Brain microvascular endothelial cell (primary cell): ENCODE measurements at places on chromosomes 4 and X.
A peak's percentile ranks its signal among the peaks of the same experiment; 100 is the strongest.

GRCh38 chr4:147769386-147769785 lies 37.5 kb downstream of the ARHGAP10 start:
- DNase-seq: no peak

GRCh38 chr4:75172551-75172950 lies 239.6 kb downstream of the PARM1 start:
- no peak for DNase-seq

GRCh38 chr4:176641237-176641636 lies 151.5 kb downstream of the VEGFC start:
- peak; percentile 81 for DNase-seq

GRCh38 chr4:141814499-141814898 lies 178.1 kb downstream of the IL15 start:
- DNase-seq: no peak

DNA sequence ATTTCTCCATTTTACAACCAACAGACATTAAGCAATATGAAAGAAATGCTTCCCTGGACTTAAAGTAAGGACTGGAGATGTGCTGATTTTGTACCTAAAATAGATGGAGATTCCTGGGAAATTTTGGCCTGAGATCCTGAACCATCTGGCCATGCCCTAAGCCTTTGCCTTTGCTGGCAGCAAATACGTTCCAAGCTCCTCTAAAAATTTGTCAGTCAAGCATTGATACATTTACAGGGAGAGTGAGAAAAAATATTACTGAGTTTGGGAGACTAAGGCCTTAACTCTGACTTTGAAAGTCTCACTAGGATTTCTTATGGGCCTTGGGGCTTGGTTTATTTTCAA lies 63.9 kb downstream of the FHDC1 start:
- no peak for DNase-seq

- DNase-seq: no peak
Observed at GRCh38 chrX:131735127-131735526, 191.3 kb downstream of the OR13H1 start.

DNA sequence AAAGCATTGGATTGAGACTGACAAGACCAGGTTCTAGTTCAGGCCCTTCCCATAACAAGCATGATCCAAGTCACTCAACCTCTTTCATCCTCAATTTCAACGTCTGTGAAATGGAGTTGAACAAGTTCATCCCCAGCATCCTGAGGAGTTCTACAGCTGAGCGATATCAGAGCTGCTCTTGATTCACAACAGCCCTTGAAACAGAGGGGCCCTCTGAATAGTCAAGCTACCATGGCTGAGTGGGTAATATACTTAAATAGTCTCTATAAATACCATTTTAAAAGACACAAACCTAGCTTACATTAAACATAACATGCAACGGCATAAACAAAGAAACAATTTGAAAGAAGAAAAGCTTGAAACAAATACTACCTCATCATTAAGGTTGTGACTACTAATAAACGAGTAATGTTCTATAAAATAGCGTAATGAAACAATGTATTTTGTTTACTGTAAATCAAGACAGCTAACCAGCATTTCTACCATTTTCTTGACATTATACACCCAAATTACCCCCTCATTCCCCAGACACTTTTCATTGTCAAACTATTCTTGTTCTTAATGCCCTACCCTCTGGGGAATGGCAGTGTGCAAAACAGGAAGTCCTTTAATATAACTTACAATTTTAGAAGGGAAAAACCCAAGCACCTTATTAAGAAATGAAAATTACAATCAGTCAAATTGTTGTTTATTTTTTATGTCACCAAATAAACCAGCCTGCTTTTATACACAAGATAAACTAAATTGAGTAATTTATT lies 202.3 kb downstream of the PARM1 start:
- DNase-seq: no peak

DNA sequence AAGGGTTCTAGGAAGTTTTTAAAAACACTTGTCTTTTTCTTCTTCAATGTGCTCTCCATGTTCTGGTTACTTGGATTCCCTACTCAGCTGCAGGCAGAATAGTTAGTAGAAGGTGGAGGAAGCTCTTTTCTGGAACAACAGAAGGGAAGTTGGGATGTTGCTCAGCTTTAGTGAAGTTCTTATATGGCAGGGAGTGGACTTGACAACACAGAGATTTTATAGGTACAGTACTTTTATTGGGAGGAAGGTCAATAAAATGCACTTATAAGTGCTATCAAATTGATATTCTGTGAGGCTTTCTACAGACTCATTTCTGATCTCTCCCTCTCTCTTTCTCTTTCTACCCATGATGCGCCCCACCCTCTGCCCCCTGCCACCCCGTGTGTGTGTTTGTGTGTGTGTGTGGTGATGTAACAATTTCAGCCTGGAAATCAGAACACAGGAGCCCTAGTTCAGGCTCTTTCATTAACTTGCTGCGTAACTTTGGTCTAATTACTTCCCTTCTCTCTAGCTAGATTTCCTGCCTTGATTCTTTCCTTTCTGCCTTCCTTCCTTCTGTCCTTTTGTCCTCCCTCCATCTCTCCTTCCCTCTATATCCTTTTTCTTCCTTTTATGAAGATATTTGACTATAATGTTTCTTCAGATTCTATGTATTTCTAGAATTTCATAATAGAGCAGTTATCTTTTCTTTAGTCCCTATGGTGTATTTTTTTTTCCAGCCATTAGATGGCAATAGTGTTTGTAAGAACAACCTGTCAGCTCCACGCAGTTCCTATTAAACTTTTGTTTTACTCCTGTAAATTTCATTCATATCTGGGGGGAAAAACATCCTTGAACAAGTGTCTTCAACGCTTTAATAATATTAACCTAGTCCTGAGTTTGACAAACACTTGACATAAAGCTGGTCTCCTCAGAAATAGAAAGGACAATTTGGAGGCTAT lies 37.1 kb downstream of the HEPH start:
- no peak for DNase-seq

- no peak for DNase-seq
Observed at GRCh38 chr4:112517067-112517634, 1.2 kb upstream of the NEUROG2 start.

- DNase-seq: no peak
Observed at GRCh38 chr4:22692736-22693135, at the start of gene GBA3. GBA3 (plus strand) TSS chr4:22692937.

DNA sequence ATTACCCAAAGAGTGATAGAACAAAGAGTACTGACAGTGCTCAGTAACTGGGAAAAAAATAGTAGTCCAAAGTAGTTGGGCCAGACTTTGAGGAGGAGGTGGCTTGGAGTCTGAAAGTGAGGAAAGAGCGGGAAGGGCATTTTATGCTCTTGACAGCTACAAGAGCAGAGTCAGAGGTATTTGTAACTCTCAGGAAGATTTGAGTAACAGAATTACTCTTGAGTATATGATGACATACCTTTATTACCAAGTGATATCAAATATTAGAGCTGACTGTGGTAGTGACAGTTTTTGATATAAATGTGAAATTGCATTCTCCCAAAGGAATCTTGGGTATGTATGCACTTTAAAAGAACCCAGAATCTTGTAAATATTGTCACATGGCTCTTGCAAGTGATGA lies 2.2 kb downstream of the SLAIN2 start:
- DNase-seq: no peak

DNA sequence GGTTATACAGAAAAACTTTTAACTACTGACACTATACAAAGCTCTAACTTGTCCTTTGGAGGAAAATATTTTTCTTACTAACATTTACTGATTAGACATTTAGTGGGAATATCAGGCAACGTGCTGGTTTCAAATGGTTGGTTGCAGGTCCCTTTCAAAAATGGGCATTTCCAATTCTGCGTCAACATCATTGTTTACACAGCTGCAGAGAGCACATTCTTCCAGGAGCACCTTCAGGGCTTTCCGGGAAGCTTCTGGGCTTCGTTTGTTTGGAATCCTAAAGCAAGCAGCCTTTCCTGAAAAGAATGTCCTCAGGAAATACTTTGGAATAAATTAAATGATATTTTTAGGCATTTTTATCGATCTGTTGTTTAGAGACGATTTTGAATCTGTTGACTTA lies 289.7 kb downstream of the TRIML1 start:
- no peak for DNase-seq

DNA sequence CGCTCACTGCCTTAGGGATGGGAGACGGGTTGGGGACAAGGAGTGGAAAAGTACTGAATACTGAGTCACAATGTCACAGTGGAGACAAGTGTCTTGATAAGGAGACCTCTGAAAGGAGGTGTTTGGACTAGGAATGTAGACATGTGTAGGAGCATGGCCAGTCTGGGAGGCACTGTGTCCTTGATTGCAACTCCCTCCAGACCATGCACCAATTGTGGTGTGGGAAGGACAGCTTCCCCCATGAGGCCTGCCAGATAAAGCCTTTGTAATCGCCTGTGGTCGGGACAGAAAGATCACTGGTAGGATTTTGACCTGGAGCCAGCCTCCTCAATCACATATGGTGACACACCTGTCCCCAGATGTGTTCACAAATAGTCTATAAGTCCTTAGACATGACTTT lies 64.1 kb downstream of the USP38 start:
- no peak for DNase-seq

DNA sequence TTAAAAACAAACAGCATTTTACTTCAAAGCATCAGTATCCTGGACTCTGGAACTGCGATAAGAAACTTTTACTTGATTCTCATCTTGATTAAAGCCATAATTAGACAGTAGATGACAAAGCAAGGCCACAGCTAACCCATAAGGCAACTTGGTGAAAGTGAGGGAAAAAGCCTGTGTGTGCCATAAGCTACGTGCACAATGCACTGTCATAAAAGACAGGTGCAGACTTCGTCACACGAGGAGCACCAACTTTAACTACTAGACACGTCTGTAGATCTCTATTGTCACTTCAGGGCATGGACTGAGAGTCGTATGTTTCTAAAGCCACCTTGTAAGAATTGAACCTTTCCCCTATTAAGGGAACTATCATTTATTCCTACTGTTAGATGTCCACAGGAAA lies 13.1 kb downstream of the CTPS2 start:
- DNase-seq: no peak

GRCh38 chr4:6469144-6469543 lies 3.3 kb downstream of the PPP2R2C start:
- no peak for DNase-seq

GRCh38 chr4:4639370-4639769 lies 97.5 kb upstream of the STX18 start:
- no peak for DNase-seq

DNA sequence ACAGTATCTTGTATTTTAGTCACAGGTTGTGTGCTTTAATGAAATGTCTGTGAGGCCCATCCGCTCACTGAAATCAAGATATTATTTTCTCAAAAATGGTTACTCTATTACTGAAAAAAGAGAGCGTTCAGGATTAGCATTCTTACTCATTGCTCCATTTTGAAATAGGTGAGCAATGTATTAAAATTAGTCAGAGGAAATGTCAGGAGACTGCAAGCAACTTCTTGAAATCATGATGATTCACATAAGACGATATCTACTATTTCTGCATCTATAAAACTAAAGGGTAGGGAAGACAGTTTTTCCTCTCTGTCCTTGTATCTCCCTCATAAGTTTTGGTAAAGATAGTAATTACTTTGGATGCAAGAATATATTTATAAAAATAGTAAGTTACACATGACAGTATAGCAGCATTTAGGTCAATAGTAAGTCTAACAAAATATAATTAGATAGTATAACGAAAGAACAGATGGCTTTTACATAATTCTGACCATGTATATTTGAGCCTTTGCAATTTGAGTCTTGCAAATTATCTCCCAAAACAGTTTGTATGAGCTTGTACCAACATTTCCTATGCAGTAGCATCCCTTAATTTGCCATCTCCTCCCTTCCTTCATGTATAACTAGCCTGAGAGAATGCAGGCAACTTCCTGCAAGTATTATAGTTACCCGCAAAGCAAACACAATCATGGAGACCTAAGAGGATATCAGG lies 937.8 kb downstream of the PCDH7 start:
- DNase-seq: no peak

- DNase-seq: no peak
Observed at GRCh38 chr4:122508083-122508482, 51.6 kb upstream of the IL2 start.

GRCh38 chrX:145817331-145818185 lies at the start of gene SLITRK2:
SLITRK2 (plus strand) TSS chrX:145817829; CDS start chrX:145822426, 4,597 bp downstream.
- no peak for DNase-seq

GRCh38 chr4:74890341-74890740 lies 42.6 kb upstream of the PARM1 start:
- DNase-seq: no peak

DNA sequence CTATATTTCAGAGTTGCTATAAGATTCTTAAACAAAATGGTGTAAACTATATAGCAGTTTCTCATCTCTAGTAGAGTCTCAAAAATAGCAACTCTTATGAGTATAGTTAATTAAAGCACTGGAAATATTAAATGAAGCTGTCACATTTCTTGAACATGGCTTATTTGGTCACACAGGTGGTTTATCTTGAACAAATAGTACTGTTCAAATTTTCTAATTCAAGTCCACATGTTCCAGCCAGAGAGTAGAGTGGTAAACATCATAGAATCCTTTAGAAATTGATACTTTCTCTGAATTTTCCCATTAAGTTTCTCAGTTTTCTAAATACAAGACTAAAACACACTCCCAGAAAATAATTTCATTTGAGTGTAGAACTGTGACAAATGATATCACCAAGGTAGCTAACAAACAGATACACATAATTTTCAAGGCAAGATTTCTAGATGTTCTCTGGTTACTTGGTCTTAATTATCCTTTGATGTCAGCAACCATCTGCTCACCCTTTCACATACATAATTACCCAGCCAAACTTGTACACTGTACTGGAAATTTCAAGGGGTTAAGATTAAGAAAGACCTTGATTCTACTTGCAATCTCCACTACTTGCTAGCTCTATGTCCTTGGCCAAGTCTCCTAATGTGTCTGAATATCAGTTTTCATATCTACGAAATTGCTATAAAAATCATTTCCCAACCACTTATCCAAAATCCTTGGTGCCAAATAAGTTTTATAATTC lies 24.3 kb upstream of the PAK3 start:
- no peak for DNase-seq
